ENCODE measurements at places on chromosomes 16 and 17.

DNA sequence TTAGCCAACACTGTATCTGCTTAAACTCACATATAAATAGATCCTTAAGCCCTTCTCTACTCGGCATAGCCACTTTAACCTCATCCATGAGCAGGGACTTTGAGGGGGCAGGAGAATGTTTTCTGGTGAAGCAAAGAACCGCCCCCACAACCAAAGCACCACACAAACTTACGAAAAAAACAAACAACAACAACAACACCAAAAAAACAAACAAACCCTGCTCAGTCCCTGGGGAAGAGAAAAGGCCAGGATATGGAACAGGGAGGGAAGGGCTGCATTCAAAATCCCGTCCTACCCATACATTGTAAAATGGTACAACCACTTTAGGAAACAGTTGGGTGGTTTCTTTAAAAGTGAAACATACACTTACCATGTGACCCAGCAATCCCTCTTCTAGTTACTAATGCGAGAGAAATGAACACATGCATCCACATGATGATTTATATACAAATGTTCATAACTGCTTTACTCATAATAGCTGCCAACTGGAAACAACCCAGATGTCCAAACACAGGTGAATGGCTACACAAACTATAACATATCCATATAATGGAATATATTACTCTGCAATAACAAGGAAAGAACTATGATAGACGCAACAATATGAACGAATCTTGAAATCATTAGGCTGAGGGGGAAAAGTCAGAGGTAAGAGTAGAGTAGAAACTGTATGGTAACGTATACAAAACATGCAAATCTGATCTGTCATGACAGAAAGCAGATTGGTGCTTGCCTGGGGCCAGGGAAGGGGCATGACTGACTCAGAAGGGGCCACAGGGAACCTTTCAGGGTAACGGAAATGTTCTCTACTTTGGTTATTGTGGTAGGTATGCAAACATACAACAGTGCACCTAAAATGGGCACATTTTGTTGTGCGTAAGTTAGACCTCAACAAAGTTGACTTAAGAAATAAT is 37.7 kb upstream of the TOB1 start:
- DNase-seq = no peak

DNA sequence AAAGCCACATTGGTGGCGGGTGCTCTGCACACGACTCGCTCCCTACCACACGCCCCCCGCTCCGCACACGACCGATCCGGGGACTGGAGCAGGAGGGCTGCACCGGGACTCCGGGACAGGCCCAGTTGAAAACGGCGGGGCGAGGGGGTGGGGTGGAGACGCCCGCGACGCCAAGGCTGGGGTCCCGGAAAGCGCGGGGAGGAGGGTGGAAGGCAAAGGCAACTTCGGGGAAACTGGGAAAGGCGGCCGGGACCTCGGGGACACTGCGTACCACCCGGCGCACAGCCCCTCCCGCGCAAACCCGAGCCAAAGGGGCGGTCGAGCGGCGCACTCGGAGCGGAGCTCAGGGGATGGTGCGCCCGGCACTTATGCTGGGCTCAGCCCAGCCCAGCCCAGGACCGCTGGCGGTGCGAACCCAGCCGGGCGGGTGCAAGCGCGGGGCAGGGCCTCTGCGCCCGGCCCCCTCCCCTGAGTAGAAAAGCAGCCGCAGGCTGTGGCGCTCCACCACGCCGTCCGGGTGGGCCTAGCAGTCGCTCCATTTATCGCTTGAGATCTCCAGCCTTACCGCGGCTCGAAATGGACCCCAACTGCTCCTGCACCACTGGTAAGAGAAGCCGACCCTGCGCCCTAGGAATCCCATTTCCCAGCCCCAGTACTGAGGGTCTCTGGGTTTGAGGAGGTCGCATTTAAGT is at the start of gene MT1M:
MT1M (plus strand) TSS at position 504 of the 692 bp plus-strand sequence; CDS start at position 577, 73 bp downstream.
- peak; percentile 61 for DNase-seq

- DNase-seq = no peak
Observed at GRCh38 chr16:9791556-9791955, 390.7 kb downstream of the GRIN2A start.

- DNase-seq = no peak
Observed at GRCh38 chr17:55794725-55795482, 44.1 kb downstream of the PCTP start.

GRCh38 chr17:46777943-46778915 is 40.3 kb downstream of the WNT3 start:
- DNase-seq = peak; percentile 16

- no peak for DNase-seq
Observed at GRCh38 chr17:61698244-61698643, 107.2 kb upstream of the NACA2 start.

Measured in hypothalamus (tissue), 51 donors.